NCI-H2171 (cell line): ENCODE measurements at places on chromosomes 11 and 22.

- no peak for DNase-seq
These were observed 39.9 kb downstream of the MAML2 start for GRCh38 chr11:96303064-96303463.

- DNase-seq = no peak
These were observed 18.8 kb downstream of the APOL2 start for GRCh38 chr22:36220451-36220921.

DNA sequence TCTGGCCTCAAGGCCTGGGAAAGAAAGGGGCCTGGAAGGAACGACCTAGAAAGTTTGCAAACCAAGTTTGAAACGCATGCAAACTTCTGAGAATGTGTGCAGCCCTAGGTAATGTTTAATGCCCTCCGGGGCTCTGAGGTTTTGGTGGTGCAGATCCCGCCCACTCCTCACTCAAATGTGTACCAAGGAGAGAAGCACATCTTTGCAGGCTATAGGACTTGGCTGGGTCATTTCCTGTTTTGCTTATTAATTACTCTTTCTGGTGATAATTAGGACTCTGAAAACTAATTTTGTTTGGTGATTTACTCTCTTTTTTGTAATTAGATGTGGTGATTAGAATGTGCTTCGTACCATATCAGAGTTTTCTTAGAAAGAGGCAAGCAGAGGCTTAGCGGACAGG lies 625.9 kb upstream of the CADM1 start:
- DNase-seq = no peak

DNA sequence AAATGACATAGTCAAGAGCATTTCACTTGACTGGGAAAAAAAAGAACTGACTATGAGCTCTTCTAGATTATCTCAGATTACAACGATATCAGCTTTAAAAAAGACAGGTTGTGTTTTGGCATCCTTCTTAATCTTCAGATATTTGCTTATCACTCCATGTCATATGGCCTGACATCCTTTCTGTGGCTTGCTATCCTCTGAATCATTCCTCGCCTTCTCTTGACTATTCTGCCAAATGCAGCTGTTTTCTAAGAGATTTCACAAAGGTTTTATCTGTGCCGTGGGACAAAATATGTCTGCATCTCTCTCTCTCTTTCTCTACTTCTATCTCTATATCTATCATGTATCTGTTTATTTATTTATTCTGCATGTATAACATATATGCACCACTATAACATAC lies 746.1 kb downstream of the CNTN5 start:
- DNase-seq = no peak

- no peak for DNase-seq
These were observed 59.6 kb downstream of the CHRDL2 start for GRCh38 chr11:74671520-74672196.

- no peak for DNase-seq
These were observed 96.4 kb downstream of the PRMT3 start for GRCh38 chr11:20483931-20484330.

DNA sequence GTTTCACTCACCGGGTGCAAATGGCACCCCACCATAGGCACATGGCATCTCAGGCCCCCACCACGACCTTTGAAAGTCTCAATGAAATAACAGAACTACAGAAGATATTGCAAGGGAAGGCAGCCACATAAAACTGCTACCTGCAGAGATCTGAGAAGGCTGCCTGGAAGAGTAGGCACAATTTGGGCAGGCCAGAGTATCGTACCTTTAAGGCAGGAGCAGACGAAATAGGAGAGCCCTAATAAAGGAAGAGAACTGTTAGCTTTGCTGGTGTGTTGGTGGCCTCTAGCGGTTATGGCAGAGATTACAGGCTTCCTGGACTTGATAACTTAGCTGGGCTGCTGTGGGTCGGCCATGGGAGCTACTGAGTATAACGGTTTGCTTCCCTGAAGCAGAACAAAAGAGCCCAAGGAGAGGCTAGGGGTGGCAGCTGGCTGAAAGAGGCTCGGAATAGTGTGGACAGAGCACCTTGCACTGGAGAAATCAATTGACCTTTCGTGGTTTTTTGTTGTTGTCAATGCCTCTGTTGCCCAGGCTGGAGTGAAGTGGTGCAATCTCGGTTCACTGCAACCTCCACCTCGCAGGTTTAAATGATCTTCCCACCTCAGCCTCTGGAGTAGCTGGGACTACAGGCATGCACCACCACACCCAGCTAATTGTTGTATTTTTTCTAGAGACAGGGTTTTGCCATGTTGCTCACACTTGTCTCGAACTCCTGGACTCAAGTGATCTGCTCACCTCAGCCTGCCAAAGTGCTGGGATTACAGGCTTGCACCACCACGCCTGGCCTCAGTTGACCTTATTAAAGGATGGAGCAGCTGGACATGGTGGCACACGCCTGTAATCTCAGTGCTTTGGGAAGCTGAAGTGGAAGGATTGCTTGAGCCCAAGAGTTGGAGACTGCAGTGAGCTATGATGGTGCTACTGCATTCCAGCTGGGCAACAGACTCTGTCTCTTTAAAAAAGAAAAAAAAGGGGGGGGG lies 4.8 kb downstream of the SDF2L1 start:
- peak; percentile 73 for DNase-seq

- no peak for DNase-seq
These were observed 6.1 kb upstream of the ELF5 start for GRCh38 chr11:34519595-34520235.

- no peak for DNase-seq
These were observed 11.3 kb upstream of the CDC42BPG start for GRCh38 chr11:64855596-64856304.
